ENCODE measurements at places on chromosomes 2 and 18.

DNA sequence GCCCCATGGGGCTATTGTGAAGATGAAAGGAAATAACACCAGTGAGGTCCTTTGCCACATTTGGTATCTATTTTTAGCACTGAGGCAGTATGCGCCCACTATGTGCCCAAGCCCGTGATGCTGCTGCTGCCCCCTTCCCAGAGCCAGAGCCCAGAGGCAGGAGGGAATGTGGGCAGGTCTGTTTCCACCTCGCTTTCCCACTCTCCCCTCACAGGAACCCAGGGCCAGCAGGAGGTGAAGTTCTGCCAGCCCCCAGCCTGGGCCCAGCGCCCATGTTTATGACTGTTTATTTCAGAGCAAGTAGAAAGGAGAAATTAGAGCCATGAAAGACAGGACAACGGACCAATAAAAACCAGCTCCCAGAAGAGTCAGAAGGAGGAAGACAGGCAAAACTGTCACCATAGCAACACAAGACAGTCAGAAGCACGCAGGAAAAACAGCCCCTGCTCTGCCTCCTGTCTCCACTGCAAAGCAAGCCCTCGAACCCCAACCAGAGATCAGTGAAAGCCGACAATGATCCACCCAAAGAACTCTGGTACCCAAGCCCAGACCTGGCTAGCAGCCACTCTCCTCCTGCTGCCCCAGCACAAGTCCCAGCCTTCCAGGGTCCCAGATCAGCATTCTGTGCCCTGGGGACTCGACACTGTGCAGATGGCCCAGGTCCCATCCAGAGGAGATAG lies 1.4 kb downstream of the CYRIA start:
- H3K36me3 ChIP-seq, result no peaks in the 10 kb centered on the region
- no peaks in the 10 kb centered on the region for H3K27me3 ChIP-seq
- H3K4me3 ChIP-seq, result peak overlapping the region; percentile 71

DNA sequence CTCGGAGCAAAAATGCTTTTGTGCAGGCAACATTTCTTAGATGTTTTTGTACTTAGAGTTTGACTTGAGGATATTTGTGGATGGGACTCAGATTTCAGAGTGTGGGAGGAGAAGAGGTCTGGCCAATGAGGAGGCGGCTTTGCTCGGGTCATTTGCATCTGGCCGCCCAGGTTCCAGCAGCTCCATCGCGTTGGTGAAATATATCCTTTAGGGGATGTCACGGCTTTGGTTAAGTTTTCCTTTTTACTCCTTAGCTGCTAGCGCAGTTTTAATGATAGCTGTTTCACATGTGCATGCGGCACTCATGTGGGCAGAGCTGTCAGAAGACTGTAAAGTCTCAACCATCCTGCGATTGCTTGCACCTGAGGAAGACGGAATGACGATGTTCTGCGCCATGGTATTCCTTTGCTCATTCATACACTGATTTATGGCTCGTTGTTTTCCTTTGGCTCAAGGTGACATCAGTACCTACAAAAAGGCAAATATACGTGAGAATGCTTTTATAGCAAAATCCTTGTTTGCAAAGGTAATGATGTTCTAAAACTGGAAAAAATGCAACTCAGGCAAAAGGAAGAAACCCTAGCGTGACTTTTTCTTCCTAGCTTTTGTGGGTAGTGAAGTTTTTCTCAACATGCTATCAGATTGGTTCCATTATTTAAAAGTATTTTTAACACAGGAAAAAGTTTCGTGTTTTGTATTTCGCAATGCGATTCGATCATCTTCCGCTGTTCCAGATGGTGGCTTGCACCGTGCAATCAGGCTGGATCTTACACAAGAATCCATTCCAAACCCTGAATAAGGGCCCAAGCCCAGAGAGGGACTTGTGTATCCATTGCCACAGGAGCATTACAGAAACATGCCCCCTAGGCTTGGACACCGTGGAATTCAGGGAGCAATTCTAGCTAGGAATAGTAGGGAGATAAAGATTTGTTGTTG lies 70.5 kb upstream of the ZNF516 start:
- no peaks in the 10 kb centered on the region for H3K27me3 ChIP-seq
- peak overlapping the region; percentile 60 for H3K4me3 ChIP-seq
- peak overlapping the region; percentile 85 for H3K27ac ChIP-seq

DNA sequence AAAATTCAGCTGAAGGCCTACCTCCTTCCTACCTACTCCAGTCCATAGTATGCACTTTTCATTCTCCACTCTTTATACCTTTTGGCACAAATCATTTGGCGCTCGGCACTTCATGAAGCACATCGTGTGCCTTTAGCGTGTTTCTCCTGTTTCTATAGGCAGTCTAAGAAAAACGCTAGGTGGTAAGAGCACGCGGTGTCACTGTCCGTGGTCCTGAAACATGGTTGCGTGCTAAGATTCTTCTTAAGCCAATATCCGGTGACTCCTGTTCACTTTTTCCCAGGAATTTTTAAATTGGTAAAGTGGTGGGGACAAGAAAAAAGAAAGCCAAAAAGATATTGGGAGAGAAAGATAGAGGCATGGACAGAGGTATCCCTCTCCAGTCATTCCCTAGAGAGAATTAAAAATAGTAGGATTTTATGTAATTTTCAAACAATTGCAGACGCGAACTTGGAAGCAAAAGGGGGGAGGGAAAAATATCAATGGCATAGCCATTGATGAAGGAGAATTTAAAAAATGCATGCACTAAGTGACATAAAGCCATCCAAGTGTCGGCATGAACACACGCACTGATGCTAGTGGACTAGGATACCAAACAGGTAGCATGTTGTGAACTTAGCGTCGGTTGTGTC lies 1.4 kb upstream of the CTNNA2 start:
- DNase-seq, result no peak
- H3K36me3 ChIP-seq, result no peaks in the 10 kb centered on the region
- peaks cover 4% of the 10 kb centered on the region for H3K27me3 ChIP-seq
- H3K4me3 ChIP-seq, result no peak overlapping the region
- no peak overlapping the region for H3K27ac ChIP-seq

GRCh38 chr2:36566887-36567286 lies 31.1 kb downstream of the FEZ2 start:
- H3K4me3 ChIP-seq, result no peak overlapping the region
- DNase-seq, result no peak
- no peak overlapping the region for H3K27ac ChIP-seq
- no peaks in the 10 kb centered on the region for H3K36me3 ChIP-seq
- no peaks in the 10 kb centered on the region for H3K27me3 ChIP-seq
